ENCODE measurements at places on chromosomes 12 and 14.
A peak's percentile ranks its signal among the peaks of the same experiment; 100 is the strongest.

- DNase-seq = no peak
Observed at GRCh38 chr14:83529531-83529930, 1995.9 kb upstream of the SEL1L start.

DNA sequence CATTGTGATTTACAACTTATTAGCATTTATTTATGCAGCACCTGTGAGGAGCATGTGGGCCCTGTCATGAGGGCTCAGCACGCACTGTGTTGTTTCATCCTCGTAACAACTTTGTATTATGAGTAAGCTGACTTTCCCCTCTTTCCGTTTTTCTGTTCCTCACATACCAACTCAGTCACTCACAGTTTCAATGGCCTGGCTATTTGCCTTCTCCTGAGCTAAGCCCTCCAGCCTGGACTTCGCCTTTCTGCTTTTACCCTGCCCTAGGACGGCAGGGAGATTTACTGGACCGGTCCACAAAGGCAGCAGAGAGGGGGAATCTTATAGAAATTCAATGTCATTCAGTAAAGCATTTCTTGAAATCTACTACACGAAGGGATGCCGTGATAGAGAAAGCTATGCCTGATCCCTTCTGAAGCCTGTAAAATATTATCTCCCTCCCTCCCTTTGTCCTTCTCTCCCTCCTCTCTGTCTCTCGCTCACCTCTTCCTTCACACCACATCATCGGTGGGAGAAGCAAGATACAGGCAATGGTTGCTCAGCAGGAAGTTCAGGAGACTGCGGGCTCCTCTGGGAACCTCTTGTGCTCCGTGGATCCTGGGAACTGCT is 219.2 kb upstream of the TBX3 start:
- DNase-seq = no peak

GRCh38 chr12:28870839-28871440 is 278.1 kb upstream of the FAR2 start:
- no peak for DNase-seq

GRCh38 chr12:70520847-70521246 is 116.4 kb downstream of the PTPRB start:
- no peak for DNase-seq

GRCh38 chr14:62409626-62410300 is 635.5 kb downstream of the KCNH5 start:
- DNase-seq = no peak

- no peak for DNase-seq
Observed at GRCh38 chr12:75713434-75713833, 202.0 kb upstream of the KRR1 start.

DNA sequence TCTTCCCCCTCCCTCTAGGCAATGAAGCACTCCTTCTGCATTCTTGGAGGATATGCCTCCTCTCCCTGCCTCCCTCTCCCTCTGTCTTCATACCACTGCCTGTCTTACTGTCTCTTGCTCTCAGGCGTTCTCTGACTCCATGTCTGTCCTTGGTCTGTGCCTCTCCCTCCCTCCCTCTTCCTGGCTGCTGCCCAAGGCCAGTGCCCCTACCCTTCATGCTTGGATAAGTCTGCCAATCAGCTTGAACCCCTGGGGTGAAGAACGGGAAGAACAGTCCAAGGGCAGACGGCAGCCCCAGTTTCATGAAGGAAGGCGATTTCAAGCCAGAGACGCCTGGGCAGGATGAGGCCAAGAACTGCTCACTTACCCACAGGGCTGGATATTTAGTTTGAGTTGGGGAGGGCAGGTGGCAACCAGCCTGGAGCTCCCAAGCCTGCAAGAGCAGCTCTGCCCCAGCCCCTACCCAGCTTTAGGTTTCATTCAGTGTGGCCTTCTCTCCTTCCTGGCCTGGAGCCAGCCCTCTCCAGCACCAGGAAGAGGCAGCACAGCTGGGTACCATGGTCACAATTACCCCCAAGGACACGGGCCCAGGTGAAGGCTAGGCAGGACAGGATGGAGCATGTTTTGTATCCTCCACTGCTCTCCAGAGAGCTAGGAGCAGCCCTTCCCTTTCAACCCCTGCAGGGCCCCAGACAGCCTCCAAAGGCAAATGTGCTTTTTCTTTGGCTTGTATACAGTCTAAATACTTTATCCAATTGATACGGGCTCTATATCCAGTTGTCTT is 35.8 kb upstream of the LTBP2 start:
- no peak for DNase-seq

DNA sequence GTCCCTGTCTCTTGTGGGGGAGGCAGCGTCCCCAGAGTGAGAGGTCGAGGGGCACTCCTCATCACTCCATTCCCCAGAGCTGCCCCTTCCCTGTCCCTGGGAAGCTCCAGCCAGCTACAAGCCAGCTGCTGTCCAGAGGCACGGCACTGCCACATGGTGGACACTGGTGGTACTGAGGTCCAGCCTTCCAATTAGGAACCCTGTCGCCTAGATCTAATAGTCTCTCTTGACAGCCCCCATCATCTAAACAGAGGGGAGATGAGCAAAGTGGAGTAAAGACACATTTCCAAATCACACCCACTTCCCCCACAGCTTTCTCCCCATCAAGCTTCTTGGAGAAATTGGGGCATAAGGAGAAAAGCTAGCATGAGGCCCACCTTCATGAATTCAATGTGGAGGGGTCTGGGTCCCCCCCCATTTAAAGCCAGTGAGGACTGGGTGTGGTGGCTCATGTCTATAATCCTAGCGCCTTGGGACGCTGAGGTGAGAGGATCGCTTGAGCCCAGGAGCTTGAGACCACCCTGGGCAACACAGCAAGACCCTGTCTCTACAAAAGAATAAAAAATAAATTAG is 2.1 kb upstream of the INHBE start:
- no peak for DNase-seq

- no peak for DNase-seq
Observed at GRCh38 chr14:61511558-61511948, 183.8 kb upstream of the HIF1A start.

DNA sequence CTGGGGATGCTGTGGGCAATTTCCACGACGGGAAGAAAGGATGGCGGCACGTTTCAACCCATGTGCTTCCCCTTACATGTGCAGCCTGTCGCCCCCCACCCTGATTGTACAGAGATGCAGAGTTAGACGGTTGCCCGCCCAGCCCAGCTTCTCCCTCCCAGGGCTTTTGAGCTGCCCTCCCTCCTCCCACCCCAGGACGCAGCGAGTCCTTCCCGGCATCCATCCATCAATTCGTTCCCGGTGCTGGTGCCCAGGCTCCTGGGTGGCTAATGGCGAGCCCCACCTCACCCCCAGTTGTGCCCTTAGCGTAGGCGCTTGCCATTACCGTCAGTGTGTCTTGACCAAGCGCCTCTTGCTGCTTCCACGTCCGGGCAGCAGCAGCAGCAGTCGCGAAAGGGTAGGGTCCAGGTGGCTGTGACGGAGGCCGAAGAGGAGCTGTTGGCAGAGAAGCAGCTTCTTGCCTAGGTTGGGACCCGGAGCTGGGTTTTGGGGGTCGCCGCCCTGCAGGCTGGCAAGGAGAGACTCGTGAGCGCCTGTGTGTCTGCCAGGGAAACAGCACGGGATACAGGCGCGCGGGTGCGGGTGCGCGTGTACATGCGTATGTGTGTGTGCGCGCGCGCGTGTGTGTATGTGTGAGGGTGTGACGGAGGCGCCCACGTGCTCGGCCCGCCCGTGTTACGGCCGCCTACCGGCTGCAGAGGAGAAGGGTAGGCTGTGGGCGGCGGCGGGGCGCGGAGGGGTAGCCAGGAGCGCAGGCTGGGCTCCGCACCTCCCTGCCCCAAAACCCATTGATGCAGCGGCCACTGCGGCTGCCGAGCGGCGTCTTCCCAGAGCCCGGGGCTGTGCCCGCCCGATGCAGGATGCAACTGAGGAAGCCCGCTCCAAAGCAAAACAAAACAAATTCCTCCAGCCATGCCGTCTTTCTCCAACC is at the start of gene SLC6A15:
Gene SLC6A15, minus strand, starts transcription at position 602 of the 931 bp plus-strand sequence. CDS start 20,679 bp downstream, outside the sequence.
- DNase-seq = peak; percentile 90

All from RWPE2 (cell line).